Activated T-cell treated with anti-CD3 and anti-CD28 coated beads, Interleukin-2, amount 50 U/mL, for 4 hours (primary cell): ENCODE measurements at places on chromosomes 13 and 19. TPM values are rescaled to one million over a fixed set of nuclear protein-coding genes. Genes with fewer than 3 reads are reported as not detected.

CNFN gene
- total RNA-seq, result not detected

APLP1 gene
- 0.24 TPM for total RNA-seq

SYT5 gene
- not detected for total RNA-seq

CDC42EP5 gene
- not detected for total RNA-seq

ITGBL1 gene
- total RNA-seq, result 0.11 TPM

PROZ gene
- not detected for total RNA-seq

MRPS12 gene
- 185 TPM for total RNA-seq

PPP1R15A gene
- total RNA-seq, result 134 TPM
